ENCODE measurements at places on chromosomes 11 and 22.

GRCh38 chr11:64034411-64034811 is 1.3 kb upstream of the FLRT1 start:
- DNase-seq: no peak

- no peak for DNase-seq
Measured at GRCh38 chr11:35046681-35047080, 92.3 kb upstream of the CD44 start.

DNA sequence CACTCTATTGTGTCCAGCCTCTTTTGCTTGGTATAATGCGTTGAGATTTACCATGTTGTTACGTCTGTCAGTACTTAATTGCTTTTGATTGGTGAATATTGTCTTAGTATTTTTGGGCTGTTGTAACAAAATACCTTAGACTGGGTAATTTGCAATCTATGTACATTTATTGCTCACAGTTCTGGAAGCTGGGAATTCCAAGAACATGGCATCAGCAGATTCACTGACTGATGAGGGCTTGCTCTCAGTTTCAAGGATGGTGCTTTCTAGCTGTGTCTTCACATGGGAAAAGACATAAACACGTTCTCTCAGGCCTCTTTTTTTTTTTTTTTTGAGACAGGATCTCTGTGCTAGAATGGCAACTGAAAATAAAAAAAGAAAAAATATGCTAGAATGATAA is 46.7 kb upstream of the INCENP start:
- no peak for DNase-seq

- no peak for DNase-seq
Measured at GRCh38 chr11:84146826-84147225, 860.7 kb upstream of the CCDC90B start.

DNA sequence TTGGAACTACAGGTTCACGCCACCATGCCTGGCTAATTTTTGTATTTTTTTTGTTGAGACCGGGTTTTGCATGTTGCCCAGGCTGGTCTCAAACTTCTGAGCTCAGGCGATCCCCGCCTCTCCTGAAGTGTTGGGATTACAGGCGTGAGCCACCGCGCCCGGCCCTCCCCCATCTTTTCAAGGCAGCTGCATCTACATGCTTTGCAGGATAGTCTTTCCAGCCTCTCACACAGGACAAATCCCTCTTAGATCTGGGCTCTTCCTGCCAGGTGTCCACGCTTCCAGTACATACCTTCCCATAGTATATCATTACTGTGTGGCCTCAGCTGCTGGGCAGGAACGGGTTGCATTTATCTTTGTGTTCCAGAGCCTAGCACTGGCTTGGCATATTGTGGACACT is 49.7 kb downstream of the C11orf96 start:
- DNase-seq: no peak

DNA sequence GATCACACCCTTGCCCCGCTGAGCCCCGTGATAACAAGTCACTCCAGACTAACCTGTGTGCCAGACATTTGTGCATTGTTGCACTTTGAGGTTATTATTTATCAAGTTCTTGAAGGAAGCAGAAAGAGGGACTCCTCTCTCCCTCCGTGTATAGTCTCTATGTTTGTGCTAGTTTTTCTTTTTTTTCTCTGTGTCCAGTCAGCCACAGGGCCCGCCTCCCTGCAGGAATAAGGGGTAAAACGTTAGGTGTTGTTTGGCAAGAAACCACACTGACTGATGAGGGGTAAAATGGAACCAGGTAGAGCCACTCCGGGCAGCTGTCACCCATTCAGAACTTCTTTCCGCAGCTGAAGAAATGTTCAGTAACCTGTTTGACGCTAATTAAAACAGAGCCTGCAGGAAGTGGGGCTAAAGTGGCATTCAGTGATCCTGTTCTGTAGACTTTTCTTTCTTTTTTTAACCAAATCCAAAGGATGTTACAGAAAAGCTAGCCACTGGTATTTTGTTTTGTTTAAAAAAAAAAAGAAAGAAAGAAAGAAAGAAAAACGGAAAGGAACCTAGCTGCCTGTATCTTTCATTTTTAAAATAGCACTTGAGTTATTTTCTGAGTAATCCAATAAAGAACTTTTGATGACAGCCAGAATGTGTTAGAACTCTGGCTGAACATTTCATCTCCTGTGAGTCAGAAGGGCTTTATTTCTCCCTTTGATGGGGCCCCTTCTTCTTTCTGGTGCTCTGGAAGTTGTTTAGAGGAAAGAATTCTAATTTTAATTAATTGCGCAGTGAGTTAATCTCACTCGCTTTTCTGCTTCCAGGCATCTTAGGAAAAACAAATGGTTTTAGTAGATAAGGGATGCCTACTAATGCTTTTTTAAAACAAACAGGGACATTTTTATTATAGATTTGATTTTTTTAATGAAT is 58.2 kb downstream of the COMMD9 start:
- no peak for DNase-seq

DNA sequence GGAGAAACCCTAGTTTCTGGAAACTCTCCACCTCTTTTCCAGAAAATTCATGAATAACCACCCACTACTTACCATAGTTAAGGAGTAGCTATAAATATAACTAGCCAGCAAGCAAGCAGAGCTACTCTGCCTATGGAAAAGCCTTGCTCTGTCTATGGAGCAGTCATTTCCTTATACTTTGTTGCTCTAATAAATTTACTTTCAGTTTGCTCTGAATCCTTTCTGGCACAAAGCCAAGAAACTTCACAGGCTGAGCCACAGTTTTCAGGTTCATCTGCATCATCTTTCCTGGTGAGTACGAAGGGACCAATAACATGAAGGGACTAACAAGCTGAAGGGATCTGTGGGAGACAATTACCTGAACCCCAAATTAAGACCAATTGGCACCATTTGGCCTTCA is 4.6 kb downstream of the OR4C45 start:
- no peak for DNase-seq

- peak; percentile 60 for DNase-seq
Measured at GRCh38 chr11:64742889-64743590, 902 bp downstream of the RASGRP2 start.

- no peak for DNase-seq
Measured at GRCh38 chr11:85661972-85662664, 2.8 kb downstream of the CREBZF start.

GRCh38 chr11:114277637-114278341 is 18.4 kb upstream of the NNMT start:
- DNase-seq: no peak

GRCh38 chr11:15901790-15902189 is 454.6 kb downstream of the SOX6 start:
- DNase-seq: no peak

GRCh38 chr22:44726439-44726838 is 24.4 kb downstream of the PRR5 start:
- no peak for DNase-seq

DNA sequence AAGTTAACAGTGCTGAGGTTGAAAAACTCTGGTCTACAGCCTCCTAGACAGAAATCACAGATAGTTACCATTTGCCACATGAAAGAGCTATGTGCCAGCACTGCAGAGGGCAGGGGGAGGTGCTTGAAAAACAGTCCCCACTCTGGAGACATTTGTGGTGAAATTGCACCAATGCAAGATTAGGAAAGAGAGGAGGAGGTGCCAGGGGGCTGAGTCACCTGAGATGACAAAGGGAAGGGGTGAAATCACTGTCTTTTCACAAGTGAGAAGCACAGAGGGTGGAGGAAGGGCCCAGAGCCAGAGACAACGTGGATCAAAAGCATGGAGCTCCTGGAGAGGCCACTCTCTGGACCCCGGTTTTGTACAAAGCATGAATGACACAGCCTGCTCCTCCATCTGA is 196.3 kb downstream of the BUD13 start:
- DNase-seq: no peak

DNA sequence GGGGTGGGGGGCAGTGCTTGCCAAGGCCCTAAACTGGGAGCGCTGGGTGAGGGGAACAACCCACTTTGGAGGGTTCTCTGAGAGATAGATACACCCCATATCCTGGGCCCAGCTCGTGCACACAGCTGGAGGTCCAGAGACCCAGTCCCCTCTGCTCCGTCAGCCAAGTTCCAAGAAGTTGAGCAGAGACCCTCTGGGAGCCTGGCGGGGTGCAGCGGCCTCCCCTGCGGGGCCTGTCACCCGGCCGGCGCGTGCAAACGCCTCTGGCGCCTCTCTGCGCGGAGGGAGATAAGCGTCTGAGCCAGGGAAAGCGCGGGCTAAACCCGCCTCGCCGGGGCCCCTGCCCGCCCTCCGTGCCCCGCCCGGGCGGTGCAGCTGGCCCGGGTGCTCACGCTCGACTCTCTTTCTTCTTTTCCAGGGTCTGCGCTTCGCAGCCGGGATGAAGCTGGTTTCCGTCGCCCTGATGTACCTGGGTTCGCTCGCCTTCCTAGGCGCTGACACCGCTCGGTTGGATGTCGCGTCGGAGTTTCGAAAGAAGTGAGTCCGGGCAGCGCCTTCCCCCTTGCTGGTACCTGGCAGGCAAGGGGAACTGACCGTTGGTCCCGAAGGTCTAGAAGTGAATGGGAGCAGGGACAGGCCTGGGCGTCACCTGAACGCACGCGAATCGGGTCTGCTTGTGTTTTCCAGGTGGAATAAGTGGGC is 540 bp downstream of the ADM start:
- DNase-seq: no peak

DNA sequence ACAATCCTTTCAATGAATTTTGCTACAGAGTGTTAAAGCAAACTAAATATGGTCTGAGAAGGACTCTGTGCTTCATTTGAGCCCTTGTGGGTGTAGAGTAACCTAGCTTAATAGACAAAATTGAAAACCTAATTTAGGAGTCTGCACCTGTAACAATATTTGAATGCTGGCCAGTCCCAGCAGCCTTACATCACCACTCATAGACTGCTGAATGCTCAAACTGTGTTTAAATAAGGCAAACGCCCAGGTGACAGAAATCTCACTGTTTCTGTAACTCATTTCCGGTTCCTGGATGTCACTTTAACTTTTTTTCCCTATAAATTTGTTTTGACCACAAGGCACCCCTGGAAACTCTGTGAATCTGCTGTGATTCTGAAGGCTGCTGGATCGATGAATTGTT is 45.5 kb upstream of the GLYATL1B start:
- no peak for DNase-seq

DNA sequence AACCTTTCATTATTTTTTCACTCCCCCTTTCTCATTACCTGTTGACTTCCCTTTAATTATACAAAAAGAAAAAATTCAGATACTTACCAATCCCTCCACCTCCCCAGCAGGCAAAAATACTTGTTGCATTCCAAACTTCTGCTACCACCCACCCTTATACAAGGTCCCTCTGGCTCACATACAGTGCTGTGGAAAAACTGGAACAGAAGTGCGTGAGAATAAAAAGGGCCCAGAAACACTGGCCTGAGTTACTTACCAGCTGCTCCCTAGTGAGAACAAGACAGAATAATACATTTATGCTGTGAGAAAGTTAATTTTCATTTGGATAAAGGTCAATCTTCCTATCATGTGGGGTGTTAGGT is 46.9 kb upstream of the RAPSN start:
- no peak for DNase-seq

- DNase-seq: no peak
Measured at GRCh38 chr11:18393581-18394274, 635 bp upstream of the LDHA start.

GRCh38 chr11:70498171-70498571 is 99.8 kb downstream of the CTTN start:
- DNase-seq: no peak

DNA sequence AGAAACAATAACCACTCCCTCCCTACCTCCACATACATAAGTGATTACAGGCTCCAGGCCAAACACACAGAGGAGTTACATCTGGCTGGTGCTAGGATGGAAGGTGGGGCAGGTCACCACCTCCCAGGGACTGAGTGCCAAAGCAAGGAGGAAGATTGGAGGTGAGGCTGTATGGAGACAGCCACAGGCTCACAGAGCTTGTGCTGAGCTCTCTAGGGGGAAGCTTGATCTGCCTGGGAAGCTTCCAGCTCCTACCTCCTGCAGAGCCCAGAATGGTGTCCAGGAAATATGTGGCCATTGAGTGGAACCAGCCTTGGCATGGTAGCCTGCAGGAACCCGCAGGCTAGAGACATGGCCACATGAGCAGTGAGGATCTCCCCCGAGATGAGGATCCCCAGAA is 3.6 kb upstream of the MED15 start:
- DNase-seq: no peak

- no peak for DNase-seq
Measured at GRCh38 chr11:71281831-71282230, 29.5 kb upstream of the SHANK2 start.
